HFFc6 (cell line): ENCODE measurements at places on chromosomes 11 and 22.

DNA sequence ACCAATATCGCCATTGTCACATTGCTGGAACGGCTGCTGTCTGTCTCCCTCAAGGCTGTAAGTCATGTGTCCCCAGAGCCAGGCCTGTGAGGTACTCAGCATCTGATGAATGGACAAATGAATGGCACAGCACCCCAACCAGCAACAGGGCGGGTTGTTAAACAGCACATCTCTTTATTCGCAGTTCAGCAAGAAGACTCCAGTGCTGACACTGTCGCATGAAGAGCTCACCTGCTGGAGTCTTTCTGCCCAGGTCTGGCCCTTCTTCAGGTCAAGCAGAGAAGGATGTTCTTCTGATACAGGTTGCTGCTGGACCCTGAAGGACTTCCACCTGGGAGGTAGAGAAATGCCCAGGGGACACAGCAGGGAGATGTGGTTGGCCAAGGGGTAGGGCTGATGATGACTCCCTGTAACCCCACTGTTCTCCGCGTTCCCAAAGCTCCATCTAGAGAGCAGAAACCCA is 4.8 kb downstream of the SPATA19 start:
- no peak for DNase-seq

- DNase-seq = no peak
These were observed 32.3 kb upstream of the ME3 start for GRCh38 chr11:86704710-86705109.

DNA sequence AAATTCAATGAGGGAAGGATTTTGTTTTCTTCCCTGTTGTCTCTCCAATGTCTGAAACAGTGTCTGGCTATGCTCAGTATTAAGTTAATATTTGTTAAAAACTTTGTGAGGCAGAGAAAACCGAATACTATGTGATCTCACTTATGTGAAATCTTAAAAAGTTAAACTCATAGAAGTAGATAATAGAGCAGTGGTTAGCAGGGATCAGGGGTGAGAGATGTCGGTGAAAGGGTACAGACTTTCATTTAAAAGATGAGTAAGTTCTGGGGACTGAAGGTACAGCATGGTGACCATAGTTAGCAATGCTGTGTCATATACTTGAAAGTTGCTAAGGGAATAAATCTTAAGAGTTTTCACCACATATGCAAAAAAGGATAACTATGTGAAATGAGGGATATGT is 244.6 kb downstream of the AASDHPPT start:
- DNase-seq = no peak

GRCh38 chr11:84901991-84902390 is 725.2 kb downstream of the DLG2 start:
- DNase-seq = no peak

GRCh38 chr11:71391796-71392195 is 56.4 kb downstream of the DHCR7 start:
- DNase-seq = no peak

DNA sequence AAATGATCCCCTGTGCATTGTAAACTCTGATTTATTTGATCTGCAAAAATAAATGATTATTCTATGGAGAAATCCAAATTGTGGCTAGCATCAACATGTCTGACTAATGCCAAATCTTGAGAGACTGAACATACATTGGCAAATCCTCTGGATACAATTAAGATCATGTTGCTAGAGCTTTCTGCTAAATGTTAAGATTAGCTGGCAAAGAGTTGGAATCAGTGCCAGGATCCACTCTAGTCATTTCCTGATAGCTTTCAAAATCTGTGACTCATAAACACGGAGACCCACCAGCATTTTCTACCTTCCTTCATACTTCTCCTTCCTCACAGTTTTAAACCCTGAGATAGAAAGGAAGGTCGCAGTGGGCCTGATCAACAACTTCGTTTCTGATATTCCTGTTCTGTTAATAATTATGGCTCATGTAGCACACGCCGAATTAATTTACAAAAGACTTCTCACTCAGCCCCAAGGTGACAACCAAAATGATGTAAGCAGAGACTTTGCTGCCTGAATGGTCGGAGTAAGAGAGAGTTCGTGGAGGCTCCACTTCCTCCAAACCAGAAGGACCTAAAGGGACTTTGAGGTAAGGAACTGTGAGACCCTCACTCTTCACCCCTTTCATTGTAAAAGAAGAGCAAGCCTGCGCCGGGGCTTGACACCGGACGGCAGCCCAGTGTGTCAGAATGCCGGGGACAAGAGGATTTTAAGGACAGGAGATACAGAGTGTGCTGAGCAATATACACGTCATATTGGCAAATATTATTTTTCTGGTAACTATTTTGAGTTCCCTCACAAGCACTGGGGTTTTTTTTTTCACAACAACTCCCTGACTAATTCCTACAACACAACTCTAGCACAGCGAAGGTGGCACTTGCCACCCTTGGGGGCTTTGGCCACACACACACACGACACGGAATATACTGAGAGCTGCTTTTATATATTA is 42.0 kb downstream of the SERPINH1 start:
- DNase-seq = peak; percentile 87

GRCh38 chr11:45848654-45849081 is 1.4 kb downstream of the CRY2 start:
- DNase-seq = no peak

GRCh38 chr11:122273476-122274191 is 157.6 kb upstream of the BLID start:
- no peak for DNase-seq

DNA sequence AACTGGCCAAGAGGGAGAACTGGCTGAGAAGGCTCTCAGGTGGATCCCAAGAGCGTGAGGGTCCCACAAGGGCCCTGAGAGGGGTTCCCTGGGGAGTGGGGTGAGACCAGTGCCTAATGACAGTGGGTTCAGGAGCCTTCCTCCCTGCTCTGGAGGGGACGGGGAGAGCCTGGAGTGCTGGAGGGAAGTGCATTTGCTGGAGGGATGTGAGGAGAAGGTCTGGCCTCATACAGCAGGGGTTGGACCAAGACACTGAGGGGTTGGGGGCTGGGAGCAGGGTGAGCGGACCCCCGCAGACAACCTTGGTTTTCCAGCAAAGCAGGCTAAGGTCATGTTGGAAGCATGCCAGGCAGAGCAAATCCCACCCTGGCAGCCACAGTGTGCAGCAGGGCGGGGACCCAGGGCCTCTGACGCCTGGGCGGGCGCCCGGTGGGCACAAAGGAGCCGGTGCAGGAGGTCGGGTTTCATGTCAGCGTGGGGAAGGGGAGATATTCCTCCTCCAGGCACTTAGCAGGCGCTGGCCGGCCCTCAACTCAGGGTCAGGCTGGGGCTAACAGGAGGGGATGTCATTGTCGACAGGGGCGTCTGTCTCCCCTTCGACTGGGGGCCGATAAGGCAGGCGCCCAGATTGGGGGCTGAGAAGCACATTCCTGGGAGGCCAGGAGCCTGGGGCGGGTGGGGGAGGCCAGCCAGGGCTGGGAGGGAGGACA is 3.1 kb upstream of the DERL3 start:
- DNase-seq = no peak

DNA sequence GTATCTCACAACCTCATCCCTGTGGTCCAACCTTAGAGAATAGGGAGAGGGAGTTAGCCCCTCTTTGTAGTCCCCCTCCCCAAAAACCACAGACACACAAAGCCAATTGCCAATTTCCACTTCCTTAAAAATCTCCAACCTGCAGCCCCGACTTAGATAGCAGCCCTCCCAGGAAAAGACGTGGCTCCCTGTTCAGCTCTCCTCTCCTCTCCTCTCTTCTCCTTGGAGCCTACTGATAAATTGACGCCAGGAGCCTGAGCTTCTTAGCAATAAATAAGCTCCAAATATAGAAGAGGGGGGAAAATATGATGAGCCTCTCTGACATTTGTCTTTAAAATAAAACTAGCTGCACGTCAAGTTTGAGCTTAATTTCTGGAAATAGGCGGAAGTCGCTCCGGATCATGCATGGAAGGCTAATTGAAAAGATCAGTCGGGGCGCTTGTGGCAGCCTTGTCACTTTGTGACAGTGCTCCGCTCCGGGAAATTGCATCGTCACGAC is 7.3 kb downstream of the PAX6 start:
- DNase-seq = no peak

GRCh38 chr11:122778148-122778547 is 60.2 kb upstream of the CRTAM start:
- peak; percentile 11 for DNase-seq

DNA sequence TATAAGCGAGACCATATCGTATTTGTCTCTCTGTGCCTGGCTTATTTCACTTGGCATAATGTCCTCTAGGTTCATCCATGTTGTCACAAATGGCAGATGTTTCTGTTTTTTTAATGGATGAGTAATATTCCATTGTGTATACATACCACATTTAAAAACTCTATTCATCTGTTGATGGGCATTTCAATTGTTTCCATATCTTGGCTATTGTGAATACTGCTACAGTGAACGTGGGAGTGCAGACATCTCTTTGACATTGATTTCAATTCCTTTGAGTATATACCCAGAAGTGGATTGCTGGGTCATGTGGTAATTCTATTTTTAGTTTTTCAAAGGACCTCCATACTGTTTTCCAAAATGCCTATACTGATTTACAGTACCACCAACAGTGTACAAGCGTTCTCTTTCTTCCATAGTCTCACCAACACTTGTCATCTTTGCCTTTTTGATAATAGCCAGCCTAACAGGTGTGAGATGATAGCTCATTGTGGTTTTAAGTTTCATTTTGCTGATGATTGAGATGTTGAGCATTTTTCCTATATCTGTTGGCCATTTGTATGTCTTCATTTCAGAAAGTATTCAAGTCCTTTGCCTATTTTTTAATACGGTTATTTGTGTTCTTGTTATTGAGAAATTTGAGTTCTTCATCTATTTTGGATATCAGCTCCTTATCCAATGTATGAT is 194.7 kb upstream of the E2F8 start:
- no peak for DNase-seq

DNA sequence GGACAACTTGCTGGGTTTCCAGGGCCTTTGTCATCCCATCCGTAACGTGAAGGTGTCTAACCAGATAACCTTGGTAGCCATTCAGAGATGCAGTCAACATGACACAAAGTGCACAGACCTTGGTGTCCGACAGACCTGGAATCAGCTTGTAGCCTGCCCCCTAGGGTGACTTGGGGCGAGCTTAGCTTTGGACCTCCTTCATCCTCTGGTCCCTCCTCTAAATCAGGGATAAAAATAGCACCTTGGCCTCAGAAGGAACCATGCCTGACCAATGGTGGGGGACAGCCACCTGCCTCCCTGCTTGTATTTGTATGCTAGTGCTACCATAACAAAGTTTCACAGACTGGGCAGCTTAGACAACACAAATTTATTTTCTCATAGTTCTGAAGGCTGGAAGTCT is 3.7 kb downstream of the SNRPD3 start:
- DNase-seq = no peak

GRCh38 chr11:130623670-130624668 is 175.5 kb downstream of the ADAMTS15 start:
- DNase-seq = no peak

DNA sequence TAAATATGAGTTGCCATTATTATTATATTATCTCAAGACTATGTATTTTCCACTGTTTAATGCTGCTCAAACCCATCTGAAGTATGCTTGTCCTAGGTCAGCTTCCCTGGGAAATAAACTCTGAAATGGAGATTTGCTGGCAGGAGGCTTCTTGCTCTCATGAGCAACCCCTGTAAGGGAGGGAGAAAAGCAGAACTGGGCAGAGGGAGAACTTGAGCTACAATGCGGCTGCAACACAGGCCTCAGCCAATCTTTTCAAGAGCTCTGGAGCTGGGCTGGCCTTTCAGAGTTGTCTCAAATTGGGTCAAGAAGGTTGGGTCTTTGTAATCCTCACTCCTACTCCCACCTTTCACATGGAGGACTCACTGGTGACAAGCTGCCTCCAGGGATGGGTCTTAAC is 412.6 kb downstream of the TENM4 start:
- DNase-seq = no peak

- peak; percentile 78 for DNase-seq
These were observed 81.0 kb downstream of the CCDC34 start for GRCh38 chr11:27281740-27282590.

DNA sequence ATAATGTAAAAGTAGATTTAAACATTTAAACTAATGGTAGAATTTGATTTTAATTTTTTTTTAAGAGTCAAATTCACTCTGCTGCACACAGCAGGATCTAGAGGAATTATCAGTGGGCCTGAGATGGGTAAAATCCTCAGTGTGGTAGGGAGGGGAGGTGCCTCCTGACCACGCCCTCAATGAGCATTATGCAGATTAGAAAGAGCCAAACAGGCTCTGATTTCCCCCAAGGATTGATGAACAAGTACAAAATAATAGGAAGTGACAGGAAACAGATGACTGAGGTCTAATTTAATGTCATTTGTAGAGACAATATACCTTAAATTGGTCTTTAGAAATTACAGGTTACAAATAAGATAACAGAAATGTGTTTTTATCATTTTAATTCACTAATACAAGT is 155.2 kb downstream of the DCDC1 start:
- DNase-seq = no peak

- DNase-seq = no peak
These were observed 3.8 kb downstream of the MAP4K2 start for GRCh38 chr11:64799256-64799622.
